ENCODE measurements at places on chromosomes 1 and 21. TPM values are rescaled to one million over a fixed set of nuclear protein-coding genes. Genes with fewer than 3 reads are reported as not detected.

DNA sequence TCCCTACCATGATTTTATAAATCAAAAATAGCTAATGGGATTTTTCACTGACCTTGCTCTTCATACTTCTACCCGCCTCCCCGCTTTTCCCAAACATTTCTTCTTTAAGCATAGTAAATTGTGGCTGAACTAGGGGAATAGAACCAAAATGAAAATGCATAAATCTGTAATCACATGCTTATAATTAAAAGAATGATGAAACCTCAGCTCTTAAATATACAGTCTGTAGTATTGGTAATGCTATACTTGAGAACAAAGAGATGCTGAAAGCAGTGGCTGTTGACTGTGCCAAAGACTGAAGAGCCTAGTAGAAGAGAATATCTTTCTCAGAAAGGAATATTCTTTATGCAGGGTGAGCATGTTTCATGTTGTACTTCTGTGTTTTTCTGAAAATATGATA lies 249.1 kb downstream of the GREM2 start:
- no peak overlapping the region for H3K27ac ChIP-seq
- H3K36me3 ChIP-seq: no peaks in the 10 kb centered on the region
- no peaks in the 10 kb centered on the region for H3K27me3 ChIP-seq
- DNase-seq: no peak
- H3K4me1 ChIP-seq: no peaks in the 10 kb centered on the region
- H3K4me3 ChIP-seq: no peak overlapping the region

DNA sequence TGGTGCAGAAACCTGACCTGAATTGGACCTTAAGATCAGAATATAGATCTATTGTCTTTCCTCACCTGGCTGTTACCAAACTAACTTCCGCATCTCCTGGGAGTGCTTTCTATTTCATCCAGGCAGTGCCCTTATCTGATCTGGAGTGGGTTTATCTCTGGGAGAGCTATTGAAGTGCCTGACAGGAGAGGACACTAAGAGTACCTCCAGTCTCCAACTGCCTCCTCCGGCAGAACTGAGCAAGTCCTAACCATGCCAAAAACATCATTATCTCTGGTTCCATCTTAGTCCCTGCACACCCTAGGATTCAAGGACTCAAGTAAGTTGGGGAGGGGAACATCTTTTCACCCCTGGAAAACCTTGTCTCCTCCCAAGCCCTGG lies 12.4 kb upstream of the KCNJ15 start:
- DNase-seq: no peak
- no peaks in the 10 kb centered on the region for H3K27me3 ChIP-seq
- H3K27ac ChIP-seq: no peak overlapping the region
- H3K4me3 ChIP-seq: no peak overlapping the region
- no peaks in the 10 kb centered on the region for H3K36me3 ChIP-seq

- no peak overlapping the region for H3K27ac ChIP-seq
- DNase-seq: no peak
- no peaks in the 10 kb centered on the region for H3K27me3 ChIP-seq
- no peaks in the 10 kb centered on the region for H3K4me1 ChIP-seq
Observed at GRCh38 chr1:92329347-92330129, 30.7 kb downstream of the RPAP2 start.

DNA sequence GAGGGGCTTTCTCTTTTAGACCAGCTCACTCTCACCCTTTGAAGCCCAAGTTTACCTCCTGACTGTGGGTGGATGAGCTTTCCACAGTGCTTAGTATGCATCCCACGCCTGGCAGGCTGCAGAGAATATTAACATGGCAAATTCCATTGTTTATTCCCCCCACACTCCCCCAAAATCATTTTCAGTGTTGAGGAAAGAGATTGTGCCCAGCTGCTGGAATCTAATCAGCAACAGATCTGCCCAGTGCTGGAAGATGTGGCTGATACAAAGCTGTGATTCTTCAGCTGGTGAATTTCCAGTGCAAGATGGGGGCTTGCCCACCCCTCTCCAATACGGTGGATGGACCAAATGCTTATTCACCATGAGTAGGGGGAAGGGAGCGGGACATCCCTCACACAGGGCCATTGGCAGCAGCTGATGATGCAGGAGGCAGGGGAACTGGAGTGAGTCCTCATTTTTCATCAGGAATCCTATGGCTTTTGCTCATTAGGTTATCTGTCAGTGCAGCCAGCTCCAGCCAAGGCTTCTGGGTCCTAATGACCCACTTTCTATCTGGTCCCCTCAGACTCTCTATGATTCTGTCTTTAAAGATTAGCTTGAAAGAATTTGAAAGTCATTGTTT lies 39.7 kb upstream of the KCNA3 start:
- no peak overlapping the region for H3K27ac ChIP-seq
- H3K27me3 ChIP-seq: no peaks in the 10 kb centered on the region
- no peak for DNase-seq
- H3K36me3 ChIP-seq: no peaks in the 10 kb centered on the region
- no peaks in the 10 kb centered on the region for H3K4me1 ChIP-seq

GRCh38 chr1:108703939-108704338 lies 8.8 kb upstream of the FNDC7 start:
- no peaks in the 10 kb centered on the region for H3K4me1 ChIP-seq
- DNase-seq: no peak
- no peaks in the 10 kb centered on the region for H3K27me3 ChIP-seq
- no peak overlapping the region for H3K4me3 ChIP-seq

DNA sequence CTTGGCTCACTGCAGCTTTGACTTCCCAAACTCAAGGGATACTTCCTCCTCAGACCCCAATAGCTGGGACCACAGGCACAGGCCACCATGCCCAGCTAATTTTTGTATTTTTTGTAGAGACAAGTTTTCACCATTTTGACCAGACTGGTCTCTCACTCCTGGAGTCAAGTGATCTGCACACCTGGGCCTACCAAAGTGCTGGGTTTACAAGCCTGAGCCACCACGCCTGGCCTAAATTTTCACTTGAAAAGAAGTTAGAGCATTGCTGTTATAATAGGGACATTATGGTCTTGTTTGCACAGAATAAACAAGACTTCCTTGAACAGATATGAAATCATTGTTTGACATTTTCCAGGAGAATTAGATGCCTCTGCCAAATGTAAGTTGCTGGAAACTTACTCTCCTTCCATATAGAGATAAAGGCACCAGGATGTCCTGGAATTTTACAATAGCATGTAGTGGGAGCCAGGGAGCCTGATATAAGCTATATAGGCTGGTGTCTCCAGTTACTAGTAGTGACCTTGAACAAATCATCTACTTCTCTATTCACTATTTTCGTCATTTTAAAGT lies 16.9 kb downstream of the SLC35A3 start:
- H3K4me3 ChIP-seq: no peak overlapping the region
- no peaks in the 10 kb centered on the region for H3K4me1 ChIP-seq
- no peak overlapping the region for H3K27ac ChIP-seq

DNA sequence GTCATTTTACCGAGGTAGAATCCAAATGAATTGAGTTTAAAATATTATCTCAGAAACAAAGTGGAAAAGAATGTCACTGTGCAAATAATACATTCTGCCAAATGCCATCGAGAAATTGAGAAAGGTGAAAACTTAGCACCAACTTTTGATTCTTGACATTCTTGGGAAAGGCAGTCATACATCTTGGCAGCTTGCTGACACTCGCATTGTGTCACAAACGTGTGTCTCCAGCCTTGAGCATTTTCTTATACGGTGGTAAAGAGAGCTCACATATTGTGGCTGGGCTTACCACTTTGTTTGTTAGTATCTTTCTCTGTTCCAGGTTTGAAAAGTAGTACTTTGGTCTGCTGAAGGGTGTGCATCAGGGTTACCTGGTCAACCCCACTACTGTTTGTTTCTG lies 1456.1 kb downstream of the BRINP3 start:
- no peaks in the 10 kb centered on the region for H3K27me3 ChIP-seq
- no peak overlapping the region for H3K4me3 ChIP-seq
- no peaks in the 10 kb centered on the region for H3K36me3 ChIP-seq
- no peak for DNase-seq
- no peak overlapping the region for H3K27ac ChIP-seq
- H3K4me1 ChIP-seq: no peaks in the 10 kb centered on the region

- no peaks in the 10 kb centered on the region for H3K27me3 ChIP-seq
- no peaks in the 10 kb centered on the region for H3K36me3 ChIP-seq
- no peak overlapping the region for H3K4me3 ChIP-seq
- no peaks in the 10 kb centered on the region for H3K4me1 ChIP-seq
- no peak overlapping the region for H3K27ac ChIP-seq
- no peak for DNase-seq
Observed at GRCh38 chr1:201685485-201685884, 143.5 kb upstream of the IPO9 start.

OR2T29 gene
- not detected for total RNA-seq

TTC39A gene
- 13.6 TPM for total RNA-seq
